LNCaP clone FGC (cell line): ENCODE measurements at places on chromosomes 4 and X.

DNA sequence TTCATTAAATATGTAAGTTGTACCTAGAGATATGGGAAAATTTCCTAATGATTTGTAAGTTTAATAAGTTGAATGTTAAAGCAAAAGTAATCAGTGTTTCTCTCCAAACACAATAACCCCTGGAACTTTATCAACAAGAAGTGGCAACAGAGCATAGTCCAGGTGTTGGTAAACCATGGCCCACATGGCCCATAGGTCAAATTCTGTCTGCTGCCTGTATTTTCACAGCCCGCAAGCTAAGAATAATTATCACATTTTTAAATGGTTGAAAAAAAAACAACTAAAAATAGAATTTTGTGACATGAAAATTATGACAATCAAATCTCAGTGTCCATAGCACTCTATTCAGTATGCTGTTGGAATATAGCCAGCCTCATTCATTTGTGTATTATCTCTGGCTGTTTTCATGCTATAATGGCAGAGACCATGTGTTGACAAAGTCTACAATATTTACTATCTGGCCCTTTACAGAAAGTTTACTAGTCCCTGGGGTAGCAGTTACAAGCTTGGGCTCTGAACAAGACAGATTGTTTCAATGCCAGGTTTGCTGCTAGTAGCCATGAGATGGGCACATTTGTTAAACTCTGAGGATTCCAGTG, 395.8 kb downstream of the GASK1B start:
- DNase-seq = no peak

- peak; percentile 88 for DNase-seq
These were observed 181.3 kb downstream of the SOWAHB start for GRCh38 chr4:76716658-76717057.

DNA sequence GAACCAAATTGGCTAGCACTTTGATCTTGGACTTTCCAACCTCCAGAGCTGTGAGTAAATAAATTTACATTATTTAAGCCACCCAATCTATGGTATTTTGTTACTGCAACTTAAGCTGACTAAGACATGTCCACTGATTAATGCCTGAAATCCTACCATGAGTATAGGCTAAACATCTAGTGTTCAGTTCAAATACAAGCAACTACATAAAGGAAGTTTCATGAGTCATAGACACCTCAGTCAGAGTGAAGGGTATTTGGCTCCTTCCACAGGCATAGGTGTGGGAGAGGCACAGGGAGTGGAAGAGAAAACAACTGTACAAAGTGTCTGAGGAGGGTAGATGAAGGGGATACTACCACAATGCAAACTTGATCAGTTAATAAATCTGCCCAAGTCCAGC, 35.5 kb upstream of the PCDH19 start:
- DNase-seq = no peak

DNA sequence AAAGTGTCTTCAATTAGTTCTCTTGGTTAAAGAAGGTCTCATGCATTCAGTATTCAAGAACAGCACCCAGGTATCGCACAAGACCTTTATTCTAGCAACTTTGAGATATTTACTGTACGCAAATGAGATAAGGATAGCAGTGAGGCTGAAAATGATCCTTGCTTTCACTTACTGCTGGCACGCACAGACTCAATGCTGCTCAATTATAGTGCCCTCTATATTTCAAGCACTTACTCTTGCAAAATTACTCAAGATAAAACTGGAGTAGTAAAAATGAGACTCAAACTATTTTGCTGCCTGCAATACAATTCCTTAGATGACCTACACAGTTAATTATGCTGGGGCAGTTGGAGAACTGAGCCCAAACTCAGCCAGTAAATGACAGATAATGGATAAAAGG, 60.9 kb downstream of the ADGRA3 start:
- DNase-seq = no peak

GRCh38 chrX:10589098-10589497, 31.3 kb downstream of the MID1 start:
- no peak for DNase-seq

DNA sequence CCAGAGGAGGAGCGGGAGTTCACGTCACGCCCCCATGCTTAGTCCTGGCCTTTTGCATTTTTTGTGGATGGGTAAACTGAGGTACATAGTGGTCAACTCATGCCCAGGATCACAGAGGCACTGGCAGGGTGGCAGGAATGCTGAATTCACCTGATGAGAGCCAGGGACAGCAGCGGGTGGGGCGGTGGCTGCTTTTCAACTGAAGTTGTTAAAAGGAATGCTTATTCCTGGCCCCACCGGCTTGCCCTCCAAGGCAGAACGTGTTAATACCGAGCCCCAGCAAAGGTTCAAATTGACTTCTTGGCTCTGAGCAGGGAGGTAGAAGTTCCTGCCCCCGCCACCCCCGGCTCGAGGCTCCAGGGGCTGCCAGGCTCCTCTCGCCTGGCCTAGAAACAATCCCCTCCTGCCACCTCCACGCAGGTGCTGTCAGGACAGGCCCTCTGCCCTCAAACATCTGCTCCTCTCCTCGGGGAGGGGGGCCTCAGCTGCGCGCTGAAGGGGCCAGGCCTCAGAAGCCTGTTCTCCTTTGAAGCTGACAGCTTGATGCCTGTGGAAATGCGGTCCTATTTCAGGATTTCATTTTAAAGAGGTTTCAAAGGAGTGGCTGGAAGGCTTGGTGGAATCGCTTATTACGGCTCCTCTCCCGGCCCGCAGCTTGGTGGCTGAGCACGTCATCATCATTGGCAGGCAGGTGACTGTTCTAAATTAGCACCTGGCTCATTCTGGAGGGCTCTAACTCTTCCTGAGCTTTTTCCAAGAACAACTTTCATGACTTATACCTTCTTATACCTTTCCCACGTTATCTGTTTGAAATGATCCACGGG, 93.0 kb downstream of the PHKA2 start:
- DNase-seq = no peak

GRCh38 chr4:87851953-87852352, 19.2 kb downstream of the MEPE start:
- DNase-seq = no peak

DNA sequence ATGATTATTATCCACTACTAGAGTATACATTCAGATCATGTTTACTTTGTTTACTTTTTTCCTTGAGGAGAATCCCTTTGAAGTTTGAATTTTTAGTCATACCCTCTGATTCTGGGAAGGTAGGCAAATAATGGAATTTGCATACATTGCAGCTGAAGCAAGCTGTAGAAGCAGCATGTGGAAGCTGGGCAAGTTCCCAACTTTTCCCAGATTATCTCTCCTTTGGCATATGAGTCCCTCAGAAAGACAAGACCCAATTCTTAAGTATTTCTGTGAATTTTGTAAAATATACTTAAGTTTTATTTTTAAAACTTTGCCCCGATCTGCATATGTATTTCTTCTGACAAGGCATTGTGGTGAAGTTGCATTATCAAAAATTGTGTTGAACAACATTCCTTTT, 94.9 kb downstream of the CNKSR2 start:
- no peak for DNase-seq

- DNase-seq = no peak
These were observed 1058.9 kb downstream of the C4orf33 start for GRCh38 chr4:130154901-130155300.

GRCh38 chr4:7328913-7329638, 105.7 kb downstream of the PSAPL1 start:
- no peak for DNase-seq

GRCh38 chr4:158527516-158527915, 5.8 kb downstream of the RXFP1 start:
- no peak for DNase-seq
